Stimulated activated memory B cell treated with anti-CD40 and anti-IgM and Interleukin-4, amounts not matched to agents 10 μg/mL and 1 μg/mL and 100 μg/mL, for 72 hours (primary cell): ENCODE measurements at places on chromosomes 2 and 18.

GRCh38 chr2:132462236-132462635 lies 45.6 kb downstream of the GPR39 start:
- ATAC-seq = no peak

DNA sequence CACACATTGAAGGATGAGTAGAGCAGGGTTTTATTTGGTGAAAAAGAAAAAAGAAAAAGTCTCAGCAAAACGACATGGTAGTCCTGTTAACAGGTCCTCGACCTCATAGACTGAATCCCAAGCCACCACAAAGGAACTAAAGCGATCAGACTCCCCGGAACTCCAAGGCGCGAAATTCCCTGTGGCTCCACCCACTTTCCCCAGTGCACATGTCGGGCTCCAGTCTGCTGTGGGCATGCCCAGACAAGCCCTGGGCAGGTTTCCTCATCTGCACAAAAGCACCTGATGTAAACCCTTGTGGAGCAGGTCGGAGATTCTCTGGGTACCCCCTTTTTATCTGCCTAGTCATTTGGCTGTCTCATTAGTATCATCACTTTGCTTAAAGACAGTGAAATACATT lies 170.7 kb upstream of the FSIP2 start:
- ATAC-seq = peak; percentile 12

- ATAC-seq = no peak
Measured at GRCh38 chr2:188045016-188045415, 246.7 kb upstream of the GULP1 start.

DNA sequence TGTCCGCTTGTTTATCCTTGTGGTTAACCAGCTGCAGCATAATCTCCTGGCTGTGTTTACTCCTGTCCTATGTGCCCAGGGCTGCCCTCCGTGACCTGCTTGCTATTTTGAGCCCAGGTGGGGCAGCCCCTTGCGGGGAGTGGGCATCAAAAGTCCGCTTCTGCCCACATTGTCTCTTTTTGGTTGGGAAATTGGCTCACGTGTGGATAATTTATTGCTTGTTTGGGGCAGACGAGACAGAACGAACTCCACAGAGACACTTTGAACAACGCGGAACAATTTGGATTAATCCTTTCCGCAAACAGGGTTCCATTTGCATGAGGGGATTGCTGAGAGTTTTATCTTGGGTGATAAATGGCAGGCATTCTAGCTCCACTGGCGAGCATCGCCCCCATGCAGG lies 8.1 kb upstream of the CXCR4 start:
- ATAC-seq = peak; percentile 24

DNA sequence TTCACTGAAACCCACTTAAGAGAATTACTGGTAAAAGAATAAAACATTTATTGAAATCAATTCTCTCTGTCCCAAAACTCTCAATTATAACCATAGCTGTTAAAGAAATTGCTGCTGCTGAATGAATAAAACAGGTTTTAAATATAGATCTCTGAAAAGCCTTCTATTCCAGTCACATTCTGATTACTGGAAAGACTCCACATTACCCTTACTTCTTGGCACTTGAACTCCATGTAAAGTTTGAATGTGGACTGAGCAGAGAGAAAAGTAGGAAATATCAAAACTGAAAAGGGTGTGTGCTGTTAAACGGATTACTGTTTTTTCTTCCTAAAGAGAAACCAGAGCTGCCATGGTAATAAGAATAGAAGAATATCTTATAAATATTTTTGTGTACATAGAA lies 655.3 kb upstream of the SETBP1 start:
- no peak for ATAC-seq

DNA sequence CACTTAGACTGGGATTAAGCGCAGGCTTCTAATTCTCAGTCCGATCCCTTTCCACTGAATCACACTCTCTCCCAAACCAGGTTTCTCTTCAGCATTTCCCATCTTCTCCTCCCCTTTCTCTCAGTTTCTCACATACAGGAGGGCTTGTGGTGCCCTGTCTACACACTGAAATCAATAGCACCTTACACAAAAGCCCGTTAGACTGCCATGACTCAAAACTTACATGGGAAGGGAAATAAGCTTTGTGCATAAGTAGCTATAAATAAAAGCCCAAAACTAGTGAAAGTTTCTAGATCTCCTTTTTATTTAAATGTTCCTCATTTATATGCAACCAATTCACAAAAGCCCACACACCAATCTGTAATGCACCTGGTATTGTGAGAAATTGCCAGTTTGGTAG lies 318.4 kb downstream of the TXNL1 start:
- peak; percentile 70 for ATAC-seq

GRCh38 chr2:215138479-215138878 lies at the start of gene ABCA12:
Gene ABCA12 (minus strand): TSS chr2:215138626. CDS start chr2:215138208, 418 bp downstream.
- no peak for ATAC-seq

DNA sequence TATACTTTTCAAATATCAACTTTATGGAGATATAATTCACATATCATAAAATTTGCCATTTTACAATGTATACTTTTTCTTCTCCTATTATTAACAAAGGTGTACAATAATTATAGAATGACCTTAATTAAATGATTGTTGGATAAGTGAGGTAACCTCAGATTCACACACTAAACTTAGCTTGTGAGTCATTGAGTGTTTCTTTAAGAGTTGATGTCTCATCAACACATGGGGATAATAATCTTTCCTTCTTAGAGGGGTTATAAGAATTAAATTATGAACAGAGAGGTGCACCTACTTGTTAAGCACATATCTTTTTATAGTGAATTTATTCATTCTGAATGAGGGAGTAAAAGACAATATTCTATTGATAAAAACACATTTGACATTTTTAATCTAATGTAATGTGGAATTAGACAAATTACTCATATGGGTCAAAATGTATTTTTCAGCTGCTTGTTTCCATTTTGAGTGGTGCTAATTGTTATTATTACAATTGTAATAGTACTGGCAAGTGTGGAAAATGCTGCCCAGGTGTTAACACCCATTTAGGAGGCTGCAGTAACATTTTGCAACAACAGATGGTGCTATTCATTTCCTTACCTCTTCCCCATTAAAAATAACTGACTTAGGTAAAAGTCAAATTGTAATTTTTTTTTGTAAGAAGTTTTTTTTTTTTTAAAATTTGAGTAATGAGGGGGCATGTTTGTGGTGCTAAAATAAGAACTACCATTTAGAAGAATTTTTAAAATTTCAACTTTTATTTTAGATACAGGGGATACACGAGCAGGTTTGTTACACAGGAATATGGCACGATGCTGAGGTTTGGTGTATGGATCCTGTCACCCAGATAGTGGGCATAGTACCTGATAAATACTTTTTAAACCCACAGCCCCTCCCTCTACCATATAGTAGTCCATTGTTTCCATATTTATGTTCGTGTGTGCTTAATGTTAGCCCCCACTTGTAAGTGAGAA lies 32.1 kb upstream of the DYNAP start:
- ATAC-seq = no peak

- ATAC-seq = no peak
Measured at GRCh38 chr2:177262958-177263450, 1.5 kb downstream of the NFE2L2 start.

GRCh38 chr2:9914384-9915065 lies 37.0 kb upstream of the GRHL1 start:
- peak; percentile 68 for ATAC-seq

GRCh38 chr2:164257742-164258141 lies 363.5 kb downstream of the GRB14 start:
- no peak for ATAC-seq

DNA sequence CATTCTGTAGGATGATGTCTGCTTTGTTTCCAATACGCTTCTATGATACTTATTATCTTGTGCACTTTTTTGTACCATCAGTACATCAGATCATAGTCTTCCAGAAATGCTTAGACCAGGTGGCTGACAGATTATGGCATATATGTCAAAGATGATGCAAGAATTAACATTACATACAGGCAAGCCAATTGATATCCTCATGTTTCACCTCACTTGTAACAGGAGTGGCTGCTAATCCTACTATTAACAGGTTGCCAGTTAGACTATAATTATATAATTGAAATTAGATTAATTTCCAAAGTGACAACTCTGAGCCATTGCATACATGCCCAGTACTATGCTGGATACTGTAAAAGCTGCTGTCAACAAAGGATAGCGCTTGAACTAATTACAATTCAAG lies 77.2 kb downstream of the TLK1 start:
- ATAC-seq = no peak

DNA sequence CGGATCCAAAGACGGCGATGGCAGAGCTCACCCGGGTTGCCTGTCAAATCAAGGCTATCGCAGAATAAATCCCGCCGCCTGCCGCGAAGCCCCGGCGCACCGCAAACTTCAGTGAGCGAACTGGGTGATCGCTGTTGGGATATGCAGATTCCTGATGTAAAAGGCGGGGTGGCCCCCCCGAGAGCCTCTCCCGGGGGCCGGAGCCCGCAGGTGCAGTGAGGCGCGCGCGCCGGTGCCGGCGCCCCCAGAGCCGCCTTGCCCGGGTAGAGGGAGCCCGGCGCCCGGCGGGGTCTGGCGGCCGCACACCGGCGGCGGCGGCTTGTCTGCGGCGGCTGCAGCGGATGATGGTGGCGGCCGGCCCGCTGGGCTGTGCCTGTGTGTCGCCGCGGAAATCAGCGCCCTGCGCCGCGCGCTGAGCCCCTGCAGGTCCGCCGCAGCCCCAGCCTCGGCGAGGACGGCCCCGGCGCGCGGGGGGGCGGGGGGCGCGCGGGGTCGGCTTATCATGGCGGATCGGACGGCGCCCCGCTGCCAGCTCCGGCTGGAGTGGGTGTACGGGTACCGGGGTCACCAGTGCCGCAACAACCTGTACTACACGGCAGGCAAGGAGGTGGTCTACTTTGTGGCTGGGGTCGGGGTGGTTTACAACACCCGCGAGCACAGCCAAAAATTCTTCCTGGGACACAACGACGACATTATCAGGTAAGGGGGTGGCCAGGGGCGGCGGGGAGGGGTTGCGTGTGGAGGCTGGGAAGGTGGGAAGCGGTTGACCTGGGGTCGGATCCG lies 1.3 kb downstream of the EML6 start:
- ATAC-seq = no peak

GRCh38 chr2:133286326-133286922 lies 281.8 kb downstream of the NCKAP5 start:
- ATAC-seq = no peak

DNA sequence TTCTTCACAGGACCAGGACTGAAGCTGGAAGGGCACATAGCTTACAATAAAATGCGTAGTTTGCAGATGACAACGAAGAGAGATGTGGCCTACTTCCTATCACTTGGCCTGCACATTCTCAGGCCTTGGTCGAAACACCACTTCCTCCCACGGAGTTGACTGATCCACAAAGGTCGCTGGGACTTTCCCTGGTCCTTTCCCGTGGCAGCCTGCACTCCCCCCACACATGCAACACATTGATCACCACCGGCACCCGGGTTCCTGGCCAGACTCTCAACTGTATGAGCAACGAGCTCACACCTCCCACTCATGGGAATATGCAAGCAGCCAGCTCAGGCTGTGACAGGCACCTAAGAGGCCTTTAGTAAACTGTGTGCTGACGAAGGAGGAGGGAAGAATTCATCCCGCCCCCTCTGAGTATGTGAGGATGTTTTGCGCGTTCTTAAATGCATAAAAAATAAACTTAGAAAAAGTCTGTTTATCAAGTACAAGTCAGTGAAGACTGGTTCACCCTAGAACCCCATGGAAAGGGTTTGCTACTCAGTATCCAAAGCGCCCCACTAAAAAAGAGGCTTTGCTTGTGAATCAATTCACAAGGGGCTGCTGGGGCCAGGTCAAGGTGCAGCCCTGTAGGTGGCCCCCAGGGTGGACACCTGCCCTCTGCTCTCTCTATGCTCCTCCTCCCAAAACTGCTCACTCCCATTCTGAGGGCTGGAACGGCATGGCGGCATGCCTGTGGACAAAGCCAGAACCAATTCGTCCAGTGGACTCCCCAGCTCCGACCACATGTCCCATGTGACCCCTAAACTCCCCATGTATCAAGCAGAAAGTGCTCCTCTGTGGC lies 154.3 kb downstream of the EIPR1 start:
- peak; percentile 95 for ATAC-seq

GRCh38 chr2:101808006-101808562 lies 110.6 kb downstream of the MAP4K4 start:
- no peak for ATAC-seq

GRCh38 chr18:13427354-13427753 lies 208.8 kb downstream of the LDLRAD4 start:
- ATAC-seq = no peak

DNA sequence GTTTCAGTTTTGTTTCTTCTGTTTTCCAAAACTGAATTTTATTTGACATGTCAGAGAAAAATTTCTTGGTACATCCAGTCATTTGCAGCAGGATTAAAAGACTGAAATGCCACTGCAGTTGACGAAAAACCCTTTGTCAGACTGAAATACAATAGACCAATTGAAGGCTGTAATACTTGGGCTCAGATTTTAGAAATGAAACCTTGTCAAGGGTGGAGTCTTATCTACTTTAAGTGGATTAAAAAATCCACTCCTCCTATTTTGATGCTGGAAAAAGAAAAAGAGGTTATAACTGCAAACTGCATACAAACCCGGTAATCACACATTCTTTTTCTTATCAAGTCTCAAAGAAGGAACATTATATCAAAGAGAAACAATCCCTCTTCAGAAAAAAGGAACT lies 80.2 kb upstream of the NEUROD1 start:
- ATAC-seq = no peak

GRCh38 chr18:70022636-70023035 lies 75.0 kb upstream of the CD226 start:
- no peak for ATAC-seq

DNA sequence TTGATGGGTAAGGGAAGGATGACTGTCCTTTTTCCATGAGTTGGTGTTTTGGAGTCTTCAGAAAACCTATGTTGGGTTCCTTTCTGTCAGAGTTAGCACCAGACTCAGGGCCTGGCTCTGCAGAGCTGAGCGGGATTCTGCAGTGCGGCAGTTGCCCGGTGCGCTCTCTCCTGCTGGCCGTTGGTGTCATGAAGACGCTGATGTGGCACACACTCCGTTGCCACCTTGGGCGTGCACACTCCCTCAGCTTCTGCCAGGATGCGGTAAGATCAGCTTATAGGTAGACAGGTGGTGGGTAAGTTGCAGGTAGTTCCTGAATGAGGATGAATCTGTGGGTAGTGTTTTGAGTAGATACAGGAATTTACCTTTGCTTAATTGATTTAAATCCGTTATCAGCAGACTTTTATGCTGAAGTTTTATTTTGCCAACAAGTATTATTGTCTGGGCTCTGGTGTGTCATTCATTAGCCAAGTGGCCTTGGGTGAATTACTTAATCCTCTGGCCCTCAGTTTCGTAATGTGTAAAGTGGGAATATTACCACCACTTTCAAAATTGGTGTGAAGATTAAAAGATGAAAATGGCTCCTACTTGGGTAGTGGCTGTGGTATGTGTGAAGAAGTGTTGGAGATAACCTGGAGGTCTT lies 26.8 kb downstream of the DGKD start:
- ATAC-seq = no peak
